Aorta (tissue), 5 donors: ENCODE measurements at places on chromosomes 2 and 18.

DNA sequence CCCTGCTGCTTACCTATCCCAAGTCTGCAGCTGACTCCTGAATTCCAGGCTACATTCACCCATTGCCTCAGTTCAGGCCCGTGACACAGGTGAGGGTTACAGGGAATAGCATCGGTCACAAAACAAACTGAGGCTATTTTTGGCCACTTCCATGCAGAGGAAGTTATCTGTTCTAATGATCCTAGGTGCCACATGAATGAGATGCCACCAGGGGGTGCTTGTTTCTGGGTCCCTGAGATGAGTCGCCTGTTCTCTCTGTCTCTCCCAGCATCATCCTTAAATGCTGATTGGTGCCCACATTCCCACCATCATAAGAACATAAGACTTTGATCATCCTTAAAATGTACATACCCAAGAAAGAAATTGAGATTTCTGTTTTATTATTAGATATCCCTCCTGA is 119.0 kb upstream of the CELF4 start:
- no peak for DNase-seq

DNA sequence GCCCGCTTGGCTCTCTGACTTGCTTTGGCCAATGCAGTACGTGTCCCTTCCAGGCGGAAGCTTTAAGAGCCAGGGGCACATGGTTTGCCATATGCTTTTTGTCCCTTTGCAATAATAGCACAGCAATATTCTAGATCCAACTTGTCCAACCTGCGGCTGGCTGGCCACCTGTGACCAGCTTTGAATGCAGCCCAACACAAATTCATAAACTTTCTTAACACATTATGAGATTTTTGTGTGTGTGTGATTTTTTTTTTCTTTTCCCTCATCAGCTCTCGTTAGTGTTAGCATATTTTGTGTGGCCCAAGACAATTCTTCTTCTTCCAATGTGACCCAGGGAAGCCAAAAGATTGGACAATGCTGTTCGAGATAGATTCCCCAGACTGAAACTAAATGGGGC is 119.3 kb upstream of the SIX3 start:
- no peak for DNase-seq

- DNase-seq: no peak
Measured at GRCh38 chr2:204551512-204551863, 6.2 kb downstream of the PARD3B start.

DNA sequence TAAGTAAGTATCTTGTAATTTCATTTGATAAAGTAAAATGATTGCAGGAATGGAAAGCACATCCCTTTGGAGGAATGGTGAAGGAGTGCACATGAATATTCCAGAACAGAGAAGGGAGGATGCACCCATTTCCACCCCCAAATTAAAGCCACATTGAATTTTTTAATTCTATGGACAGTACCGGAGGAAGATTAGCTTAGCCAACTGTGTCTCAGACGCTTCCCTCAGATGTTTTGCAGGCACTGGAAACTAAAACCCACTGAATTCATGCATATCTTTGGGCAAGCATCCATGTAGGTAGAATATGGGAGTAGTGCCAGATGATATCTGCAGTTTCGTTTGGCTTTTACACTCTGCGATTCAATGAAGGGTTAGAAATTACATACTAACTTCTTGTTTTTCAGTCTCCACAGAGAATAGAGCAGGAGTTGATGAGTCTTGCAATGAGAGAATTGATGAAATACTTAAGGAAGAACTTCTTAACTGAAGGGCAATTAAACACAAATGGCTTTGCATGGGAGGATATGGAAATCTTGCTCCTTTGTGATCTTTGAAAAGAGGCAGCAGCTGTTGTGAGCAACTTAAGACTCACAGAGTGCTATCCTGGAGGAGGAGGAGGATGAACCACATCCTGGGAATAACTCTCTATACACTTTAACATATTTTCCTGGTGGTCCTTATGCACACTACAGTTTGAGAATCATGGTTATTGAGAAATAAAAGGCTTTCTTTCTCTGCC is 71.7 kb upstream of the MYO3B start:
- DNase-seq: no peak

DNA sequence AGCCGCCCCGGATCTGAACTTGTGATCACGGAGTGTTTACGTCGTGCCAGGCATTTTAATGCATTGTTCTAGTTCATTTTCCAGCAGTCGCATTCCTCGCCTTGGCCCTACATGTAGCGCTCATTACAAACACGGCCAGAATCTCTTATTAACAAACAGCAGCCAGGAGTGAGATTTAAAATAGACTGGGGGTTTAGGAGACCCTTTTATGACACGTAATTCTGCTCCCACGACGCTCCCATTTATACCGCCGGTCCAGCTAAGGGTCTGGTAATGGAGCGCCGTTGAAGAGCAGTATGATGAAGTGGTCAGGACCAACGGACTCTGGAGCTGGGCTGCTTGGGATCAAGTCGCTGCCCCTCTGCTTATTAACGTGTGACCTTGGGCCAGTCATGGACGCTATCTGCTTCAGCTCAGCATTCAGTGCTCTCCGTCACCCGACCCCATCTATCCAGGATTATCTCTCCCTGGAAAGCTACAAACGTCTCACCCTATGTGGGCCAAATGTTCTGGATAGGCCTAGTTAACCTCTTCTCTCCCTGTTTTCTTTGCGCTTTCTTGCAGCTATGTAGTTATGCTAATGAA is 745 bp downstream of the MSH2 start:
- no peak for DNase-seq

DNA sequence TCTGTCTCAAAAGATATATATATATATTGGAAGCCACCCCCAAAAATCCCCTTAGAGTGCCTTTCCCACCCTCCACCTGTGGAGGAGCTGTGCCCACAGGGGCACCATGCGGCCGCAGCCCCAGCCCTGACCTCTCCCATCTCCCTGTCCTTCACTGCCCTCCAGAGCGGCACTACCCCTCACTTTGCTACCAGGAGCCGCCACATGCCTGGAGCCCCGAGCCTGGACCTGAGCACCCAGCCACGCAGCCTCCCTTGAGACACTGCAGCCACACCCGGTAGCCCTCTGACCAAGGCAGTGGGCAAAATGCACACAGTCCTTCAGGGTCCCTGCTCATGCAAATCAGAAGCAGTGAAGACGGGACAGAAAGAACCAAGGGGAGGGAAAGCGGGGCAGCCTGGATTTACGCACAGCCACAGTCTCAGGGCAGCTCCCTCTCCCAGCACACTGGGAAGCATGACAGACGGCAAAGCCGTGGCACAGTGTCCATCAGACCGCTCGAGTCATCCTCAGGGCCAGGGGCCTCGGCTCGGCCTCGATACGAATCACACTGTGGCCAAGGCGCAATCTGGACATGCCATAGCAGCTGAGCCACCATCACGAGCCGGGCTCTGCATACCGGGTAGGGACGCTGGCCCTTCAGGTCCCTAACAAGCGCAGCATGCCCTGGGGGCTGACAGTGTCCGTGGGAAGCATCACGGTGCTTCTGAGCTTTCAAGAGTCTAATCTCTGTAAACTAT is 10.1 kb downstream of the HDAC4 start:
- DNase-seq: peak; percentile 67
